Bone marrow (tissue), 2 donors: ENCODE measurements at places on chromosomes 16 and 17.

GRCh38 chr16:82860071-82860470 is 233.3 kb downstream of the CDH13 start:
- DNase-seq, result no peak

DNA sequence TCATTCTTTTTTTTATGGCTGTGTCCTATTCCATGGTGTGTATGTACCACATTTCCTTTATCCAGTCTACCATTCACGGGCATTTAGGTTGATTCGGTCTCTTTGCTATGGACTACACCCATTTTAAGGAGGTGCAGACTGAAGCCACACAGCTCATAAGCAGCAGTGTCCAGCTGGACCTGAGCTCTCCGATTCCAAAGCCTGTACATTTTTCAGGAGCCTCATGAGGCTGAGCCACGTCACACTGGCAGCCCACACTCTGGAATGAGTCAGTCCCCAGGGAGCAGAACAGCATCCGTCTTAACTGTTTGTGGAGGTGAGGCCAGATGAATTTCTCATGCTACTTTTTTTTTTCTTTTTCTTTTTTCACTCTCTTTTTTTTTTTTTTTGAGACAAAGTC is 116.1 kb downstream of the C16orf95 start:
- no peak for DNase-seq

- DNase-seq, result no peak
Observed at GRCh38 chr16:24204150-24204665, 51.9 kb upstream of the CACNG3 start.

- DNase-seq, result no peak
Observed at GRCh38 chr17:64278614-64279013, 15.6 kb upstream of the TEX2 start.

DNA sequence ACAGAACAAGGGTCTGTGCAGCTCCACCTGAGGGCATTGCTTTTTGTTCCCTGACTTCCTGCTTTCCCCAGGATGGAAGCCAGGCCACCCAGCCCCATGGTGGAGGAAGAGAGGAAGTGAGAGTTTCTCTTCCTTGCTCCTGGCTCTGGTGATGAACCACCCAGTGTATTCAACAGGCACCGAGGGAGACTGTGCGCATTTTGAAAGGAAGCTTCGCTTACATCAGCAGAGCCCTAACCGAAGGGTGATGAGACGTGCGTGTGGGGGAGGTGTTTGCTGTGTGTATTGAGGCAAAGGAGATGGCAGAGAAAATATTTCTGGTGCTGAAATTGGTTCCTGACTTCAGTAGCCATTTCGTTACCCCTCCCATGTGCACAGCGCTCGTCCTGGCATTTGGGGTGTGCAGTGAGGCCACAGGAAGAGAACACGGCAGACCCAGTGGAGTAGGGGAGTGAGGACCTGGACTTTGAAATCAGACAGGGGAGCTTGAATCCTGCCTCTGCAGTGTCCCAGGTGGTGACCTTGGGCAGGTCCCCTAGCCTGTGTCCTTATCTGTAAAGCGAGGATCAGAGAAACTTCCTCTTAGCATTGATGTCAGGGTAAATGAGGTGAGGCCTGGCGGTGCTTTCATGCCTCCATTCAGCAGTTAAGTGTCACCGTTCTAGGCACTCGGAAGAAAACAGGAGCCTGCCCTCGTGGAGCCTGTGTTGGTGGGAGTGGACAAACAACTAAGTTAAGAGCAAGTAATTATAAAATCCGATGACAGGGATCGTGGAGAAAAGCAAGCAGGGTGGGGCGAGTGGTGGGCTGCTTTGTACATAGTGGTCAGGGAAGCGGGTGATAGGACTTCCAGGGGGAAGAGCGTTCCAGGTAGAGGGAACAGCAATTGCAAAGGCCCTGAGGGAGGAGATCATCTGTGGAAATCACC is 7.4 kb downstream of the CMIP start:
- no peak for DNase-seq

DNA sequence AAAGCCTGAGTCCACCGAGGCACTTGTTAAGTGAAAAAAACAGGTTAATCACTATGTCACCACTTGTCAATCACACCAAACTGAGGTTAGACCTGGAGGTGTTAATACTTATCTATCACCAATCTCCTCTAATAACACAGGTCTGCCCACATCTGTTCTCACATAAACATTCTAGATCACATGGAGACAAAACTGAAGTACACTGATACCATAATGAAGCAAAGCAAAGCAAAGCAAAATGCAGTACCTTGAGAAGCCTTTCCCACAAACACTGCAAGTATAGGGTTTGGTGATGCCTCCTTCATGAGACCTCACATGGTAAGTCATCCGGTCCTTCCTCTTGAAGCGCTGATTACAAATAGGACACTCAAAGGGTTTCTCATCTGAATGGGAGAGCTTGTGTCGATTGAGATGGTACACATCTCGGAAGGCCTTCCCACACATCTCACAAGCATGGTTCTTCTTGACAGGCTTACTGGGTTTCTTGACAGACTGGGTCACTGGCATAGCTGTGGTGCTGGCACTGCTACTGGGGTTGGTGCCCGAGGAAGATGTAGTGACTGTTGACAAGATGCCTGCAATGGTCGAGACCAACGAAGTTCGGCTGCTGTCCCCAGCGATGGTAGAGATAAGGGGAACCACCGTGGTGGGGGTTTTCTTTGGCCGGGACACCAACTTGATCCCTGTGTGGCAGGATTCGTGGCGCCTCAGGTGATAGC is 5.4 kb downstream of the VEZF1 start:
- DNase-seq, result no peak
